Brain microvascular endothelial cell (primary cell): ENCODE measurements at places on chromosomes 2 and 18.
A peak's percentile ranks its signal among the peaks of the same experiment; 100 is the strongest.

GRCh38 chr2:177272765-177273164 lies 8.2 kb upstream of the NFE2L2 start:
- DNase-seq = no peak

DNA sequence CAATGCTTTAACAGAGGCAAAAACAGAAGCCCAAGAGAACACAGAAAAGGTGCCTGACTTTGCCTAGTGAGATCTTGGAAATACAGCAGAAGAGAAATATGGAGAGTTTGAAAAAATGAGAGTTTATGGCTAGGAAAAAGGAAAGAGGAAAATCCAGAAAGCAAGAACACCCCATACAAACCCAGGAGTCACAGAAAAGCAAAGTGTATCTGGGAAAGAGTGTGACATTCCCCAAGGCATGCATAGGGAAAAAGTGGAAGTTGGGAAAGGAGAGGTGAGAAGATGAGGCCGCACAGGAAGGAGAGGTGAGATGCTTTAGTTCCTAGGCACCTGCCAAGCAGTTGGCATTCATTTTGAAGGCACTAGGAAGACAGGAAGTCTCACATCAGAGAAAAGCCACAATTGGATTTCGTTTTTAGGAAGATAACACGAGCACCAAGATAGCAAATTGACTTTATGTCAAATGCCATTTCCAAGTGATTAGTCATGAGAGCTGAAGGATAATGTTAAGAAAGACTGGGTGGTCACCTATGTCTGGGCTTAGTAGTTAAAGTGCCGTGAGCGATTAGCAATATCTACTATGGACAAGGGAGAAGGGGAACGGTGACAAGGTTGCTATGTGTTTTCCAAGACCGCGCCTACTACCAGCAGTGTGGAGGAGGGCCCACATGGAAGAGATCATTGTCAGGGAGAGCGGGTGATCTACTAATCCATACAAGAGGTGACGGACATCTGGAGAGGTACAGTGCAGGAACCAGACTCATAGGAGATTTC lies 224.1 kb upstream of the PARD3B start:
- DNase-seq = no peak

DNA sequence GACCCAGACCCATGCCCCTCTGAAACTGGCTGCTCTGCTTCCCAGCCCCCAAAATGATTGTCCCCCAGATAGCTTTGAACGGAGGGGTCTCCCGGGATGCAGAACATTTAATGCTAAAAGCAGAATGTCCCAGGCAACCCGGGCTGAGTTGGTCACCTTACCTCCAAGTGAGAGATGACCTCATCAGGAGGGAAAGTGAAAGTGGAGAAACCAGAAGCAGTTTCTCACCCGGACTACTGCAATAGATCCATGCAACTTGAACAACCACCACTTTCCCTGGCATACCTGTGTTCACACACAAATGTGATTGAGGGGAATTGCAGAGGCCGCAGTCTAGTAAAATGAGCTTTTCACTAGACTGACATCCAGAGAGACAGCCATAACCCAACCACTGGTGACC lies 75.3 kb upstream of the NPAS2 start:
- DNase-seq = peak; percentile 64

DNA sequence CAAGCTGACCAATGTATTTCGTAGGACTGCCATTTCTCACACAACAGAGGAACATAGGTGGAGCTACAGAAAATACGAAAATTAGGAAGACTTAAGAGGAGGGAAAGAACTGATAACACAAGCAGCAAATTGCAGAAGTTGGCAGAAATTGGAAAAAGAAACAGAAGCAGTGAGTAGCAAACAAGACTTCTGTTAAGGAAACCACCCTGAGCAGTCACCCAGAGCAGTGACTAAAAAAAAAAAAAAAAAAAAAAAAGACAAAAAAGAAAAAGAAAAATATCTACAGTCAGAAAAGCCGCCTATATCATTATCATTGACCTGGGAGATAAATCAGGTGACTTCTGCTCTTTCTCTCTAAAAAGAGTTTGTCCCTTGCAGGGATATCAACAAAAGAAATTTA lies 21.4 kb downstream of the STK17B start:
- no peak for DNase-seq

DNA sequence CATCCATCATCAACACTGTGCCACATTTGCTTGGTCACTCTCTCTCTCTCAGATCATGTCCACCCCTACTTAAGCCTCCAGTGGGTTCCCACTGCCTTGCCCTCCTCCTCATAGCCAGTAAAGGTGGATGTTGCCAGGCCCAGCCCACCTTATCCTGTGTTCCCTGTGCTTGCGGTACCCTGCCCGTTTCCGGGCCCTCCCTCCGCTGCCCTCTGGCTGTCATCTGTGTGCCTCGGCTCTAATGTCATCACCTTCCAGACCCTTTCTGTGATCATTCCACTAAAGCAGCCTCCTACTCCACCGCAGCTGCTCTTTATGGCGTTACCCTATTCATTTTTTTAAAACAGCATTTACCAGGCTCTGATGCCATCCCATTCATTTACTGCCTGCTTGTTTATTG lies 305.7 kb upstream of the SKOR2 start:
- no peak for DNase-seq

- no peak for DNase-seq
Observed at GRCh38 chr2:205872716-205873115, 190.4 kb downstream of the NRP2 start.

DNA sequence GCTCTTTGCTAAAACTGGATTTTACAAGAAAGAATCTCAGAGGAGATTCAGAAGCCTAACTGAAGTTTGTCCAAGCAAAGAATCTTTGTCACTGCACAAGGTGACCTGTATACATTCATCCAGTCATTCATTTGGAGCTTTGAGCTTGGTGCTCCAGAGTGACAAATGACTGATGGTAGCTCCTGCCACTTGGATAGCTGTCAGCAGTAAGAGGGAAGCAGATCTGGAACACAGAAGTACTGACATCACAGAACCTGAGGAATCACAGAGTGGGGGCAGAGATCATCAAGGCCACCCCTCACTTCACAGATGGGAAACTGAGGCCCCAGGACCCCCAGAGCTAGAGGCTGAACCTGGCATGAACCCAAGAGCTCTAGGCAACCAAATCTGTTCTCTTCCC lies 28.8 kb upstream of the IGFBP2 start:
- no peak for DNase-seq
